AG20443 (cell line): ENCODE measurements at places on chromosomes 7 and 10.

DNA sequence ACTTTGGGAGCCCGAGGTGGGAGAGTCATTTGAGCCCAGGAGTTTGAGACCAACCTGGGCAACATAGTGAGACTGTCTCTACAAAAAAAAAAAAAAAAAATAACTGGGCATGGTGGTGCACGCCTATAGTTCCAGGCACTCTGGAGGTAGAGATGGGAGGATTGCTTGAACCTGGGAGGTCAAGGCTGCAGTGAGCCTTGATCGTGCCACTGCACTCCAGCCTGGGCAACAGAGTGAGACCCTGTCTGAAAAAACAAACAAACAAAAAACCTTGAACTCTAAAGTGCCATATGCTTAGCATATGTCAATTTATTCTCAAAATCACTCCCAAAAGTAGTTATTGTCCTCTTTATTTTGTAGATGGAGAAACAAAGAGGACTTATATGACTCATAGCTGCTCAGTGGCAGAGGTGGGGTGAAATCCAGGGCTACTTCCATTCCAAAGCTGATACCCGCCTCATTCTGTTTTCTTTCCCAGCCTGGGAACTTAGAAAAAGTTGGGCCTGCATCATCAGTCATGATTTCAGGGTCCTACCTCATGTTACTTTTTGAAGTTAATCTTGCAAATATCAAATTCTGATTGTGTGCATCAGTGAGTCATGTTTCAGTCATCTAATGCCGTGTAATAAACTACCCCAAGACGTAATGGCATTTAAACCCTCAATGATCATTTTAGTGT lies 13.3 kb downstream of the DHTKD1 start:
- DNase-seq: peak; percentile 17

DNA sequence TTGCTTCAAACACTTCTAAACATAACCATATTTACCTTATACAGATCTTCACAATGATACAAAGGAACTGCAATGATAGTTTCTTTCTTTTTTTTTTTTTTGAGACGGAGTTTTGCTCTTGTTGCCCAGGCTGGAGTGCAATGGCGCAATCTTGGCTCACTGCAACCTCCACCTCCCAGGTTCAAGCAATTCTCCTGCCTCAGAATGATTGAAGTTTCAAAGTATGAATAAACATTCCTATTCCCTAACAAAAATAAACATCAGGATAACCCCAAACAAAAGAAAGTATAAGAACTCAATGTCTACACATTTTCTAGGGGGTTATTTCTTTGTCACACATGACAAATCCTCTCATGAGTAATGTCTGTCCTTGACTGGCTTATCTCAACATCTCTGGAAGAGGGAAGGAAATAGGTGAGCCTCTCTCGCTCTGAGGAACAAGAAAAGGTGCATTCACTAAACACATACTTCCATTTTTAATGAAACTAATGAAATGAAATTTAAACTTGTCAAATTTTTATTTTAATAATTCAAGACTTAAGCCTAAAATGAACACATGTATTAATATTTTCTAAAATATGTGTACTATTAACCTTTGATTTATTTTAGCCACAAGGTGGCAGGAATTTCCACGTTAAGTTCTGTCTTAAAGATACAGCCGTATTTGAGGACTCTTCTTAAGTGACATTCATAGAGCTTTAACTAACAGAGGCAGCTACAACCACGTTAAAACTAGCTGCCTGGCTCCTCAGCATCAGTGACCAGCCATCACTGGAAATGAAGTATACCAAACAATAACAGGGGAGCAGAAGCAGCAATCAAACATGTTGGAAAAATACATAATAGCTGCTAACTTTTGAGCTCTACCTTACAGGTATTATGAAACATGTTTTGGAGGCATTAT lies 58.3 kb downstream of the MALSU1 start:
- DNase-seq: no peak

GRCh38 chr7:31893365-31893764 lies 176.8 kb downstream of the PDE1C start:
- no peak for DNase-seq

GRCh38 chr7:92916770-92917224 lies 80.4 kb upstream of the CDK6 start:
- peak; percentile 58 for DNase-seq

- DNase-seq: no peak
Observed at GRCh38 chr10:23075672-23076071, 19.7 kb upstream of the MSRB2 start.

- no peak for DNase-seq
Observed at GRCh38 chr10:129628823-129629222, 161.8 kb downstream of the MGMT start.
